OCI-M1 (cell line): ENCODE measurements at places on chromosomes 12 and 14.

GRCh38 chr14:104939666-104940410, 15.2 kb downstream of the PLD4 start:
- DNase-seq, result no peak

DNA sequence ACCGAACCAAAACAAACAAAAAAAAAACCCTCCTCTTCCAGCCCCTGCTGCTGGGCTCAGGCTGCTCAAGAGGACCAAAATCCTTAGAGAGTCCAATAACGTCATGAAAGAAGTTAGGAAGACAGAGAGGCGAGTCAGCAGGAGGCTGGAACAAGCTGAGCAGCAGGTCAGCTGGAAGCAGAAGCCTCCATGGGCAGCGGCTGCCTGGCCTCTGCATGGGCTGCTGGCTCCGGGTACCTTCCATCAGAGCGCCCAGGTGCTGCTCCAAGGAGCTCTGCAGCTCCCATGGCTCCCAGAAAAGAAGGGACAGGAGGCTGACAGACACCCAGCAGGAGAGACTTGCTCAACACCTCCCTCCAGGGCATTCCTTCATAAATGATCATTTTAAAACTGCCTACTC, 3.2 kb upstream of the KRT2 start:
- DNase-seq, result no peak

DNA sequence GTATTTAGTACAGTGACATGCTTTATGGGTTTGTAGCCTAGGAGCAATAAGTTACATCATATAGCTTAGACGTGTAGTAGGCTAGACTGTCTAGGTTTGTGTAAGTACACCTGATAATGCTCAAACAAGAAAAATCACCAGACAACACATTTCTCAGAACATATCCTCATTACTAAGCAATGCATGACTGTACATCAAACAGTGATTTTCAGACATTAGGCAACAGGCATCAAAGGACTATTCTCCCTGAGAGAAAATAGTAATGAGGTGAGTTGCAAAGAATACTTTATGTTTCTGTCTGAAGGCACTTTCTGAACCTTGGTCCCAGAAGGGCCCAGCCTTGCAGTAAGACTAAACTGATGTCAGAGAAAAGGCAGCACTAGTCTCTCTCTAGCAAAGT, 48.4 kb upstream of the SYT10 start:
- no peak for DNase-seq

DNA sequence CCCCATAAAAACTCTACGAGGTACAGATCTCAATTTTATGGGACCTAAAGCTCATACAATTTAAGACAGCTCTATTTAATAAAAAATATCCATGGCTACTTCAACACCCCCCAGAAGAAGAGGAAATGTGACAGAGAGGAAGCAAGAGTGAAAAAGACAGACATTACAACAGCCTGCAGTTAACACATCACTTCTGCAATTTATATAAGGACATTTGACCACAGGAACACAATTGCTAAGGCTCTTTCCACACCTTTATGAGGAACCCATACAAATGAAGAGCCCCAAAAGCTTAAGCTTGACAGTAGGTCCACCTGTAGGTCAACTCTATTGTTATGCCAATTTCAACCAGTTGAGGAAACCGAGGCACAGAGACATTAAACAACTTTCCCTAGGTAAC, 5.6 kb downstream of the OR10P1 start:
- peak; percentile 17 for DNase-seq

- peak; percentile 21 for DNase-seq
These were observed 166.0 kb downstream of the SLC38A4 start for GRCh38 chr12:46659824-46660223.

- DNase-seq, result no peak
These were observed 196.1 kb downstream of the TBX5 start for GRCh38 chr12:114209861-114210260.

GRCh38 chr14:64225151-64225757, 68.9 kb downstream of the ESR2 start:
- no peak for DNase-seq

DNA sequence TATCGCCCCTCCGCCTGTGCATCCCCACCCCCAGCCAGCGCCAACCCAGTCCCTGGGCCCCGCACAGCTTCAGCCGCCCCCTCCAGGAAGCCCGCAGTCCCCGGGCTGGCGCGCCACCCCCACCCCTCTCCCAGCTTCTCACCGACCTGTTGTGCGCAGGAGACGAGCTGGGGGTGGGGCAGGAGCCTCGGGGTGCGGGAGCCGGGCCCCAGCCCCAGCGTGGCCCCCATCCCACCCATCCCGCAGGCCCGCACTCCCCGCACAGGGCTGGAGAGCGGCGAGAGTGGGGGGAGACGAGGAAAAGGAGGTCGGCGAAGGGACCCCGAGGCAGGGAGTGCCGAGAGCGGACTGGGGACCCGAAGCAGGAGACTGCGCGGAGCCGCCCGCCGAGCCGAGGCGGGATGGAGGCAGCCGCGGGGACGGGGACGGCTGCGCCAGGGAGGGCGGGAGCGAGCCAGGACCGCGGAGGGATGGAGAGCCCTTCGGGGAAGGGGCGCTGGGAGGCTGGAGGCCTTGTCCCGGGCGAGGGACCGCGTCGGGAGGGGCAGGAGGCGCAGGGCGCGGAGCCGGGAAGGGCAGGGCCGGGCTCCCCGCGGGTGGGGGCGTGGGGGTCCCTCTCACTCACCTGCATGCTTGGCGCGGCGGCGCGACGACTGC, 498 bp downstream of the PIANP start:
- no peak for DNase-seq

- no peak for DNase-seq
These were observed 17.3 kb downstream of the HIP1R start for GRCh38 chr12:122852336-122853275.

- no peak for DNase-seq
These were observed 149.2 kb downstream of the PHLDA1 start for GRCh38 chr12:75882421-75882820.

GRCh38 chr12:44852483-44852882, 23.6 kb downstream of the NELL2 start:
- no peak for DNase-seq

DNA sequence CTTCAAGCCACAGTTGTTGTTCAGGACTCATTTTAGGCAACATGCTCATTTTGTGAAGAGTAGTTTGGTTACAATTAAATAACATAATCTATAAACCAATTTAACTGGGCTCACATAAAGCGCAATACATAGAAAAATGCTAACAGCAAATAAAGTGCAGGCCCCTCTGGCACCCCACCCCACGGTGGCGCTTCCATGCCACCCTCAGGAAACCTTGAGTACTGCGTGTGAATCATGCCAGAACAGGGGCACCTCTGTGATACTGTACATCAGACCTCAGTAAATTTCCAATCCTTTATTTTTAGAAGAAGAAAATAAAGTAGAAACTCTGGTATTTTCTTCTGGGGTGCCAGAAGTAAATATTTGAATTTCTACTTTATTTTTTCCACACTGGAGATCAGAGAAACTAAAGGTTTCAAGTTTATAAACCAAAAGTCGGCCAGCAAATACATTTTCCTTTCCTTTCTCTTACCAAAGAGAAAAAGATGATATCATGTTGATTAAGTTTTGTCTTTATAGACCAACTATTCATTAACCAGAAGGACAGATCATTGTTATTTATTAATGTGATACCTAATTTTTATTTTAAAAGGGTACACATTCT, 316.8 kb downstream of the PAWR start:
- peak; percentile 67 for DNase-seq

DNA sequence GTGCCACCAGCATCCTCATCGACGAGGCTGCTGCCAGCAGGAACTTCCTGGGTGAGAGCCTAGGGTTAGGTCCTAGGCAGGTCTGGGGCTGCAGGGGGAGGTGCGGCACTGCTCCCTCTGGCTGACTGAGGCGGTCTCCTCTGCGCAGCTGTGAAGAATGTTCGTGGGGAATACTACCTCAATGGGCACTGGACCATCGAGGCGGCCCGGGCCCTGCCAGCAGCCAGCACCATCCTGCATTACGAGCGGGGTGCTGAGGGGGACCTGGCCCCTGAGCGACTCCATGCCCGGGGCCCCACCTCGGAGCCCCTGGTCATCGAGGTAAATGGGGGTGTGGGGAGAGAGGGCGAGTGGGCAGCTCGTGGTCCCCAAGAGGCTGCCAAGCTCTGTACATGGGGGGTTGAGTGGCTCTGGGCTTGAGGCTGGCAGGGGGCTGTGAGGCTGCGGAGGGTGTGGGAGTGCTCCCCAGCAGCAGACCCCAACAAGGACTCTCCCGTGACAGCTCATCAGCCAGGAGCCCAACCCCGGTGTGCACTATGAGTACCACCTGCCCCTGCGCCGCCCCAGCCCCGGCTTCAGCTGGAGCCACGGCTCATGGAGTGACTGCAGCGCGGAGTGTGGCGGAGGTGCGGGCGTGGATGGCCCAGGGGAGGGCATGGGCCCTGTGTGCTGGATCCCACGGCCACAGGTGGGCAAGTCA, 14.4 kb downstream of the PAPLN start:
- no peak for DNase-seq

DNA sequence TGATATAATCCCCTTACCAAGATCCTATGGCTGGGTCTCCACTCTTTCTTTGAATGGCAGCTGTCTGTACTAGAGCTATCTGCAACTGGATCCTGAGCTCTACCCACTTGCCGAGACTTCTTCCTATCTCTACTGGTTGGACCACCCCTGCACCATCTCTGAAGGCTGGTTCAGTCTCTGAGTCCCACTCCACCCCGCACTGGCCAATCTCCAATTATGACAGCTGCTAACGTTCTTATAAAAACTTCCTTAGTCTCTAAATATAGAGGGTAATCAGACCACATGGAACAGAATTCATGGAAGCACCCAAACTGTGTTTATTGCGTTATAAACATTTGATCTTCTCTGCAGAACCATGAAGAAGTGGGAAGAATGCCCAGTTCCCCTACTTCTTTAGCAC, 186.6 kb upstream of the EEA1 start:
- no peak for DNase-seq

- no peak for DNase-seq
These were observed 618 bp upstream of the PGAM5 start for GRCh38 chr12:132710043-132710404.

GRCh38 chr12:112916270-112916669, 9.5 kb downstream of the OAS1 start:
- DNase-seq, result no peak

GRCh38 chr12:95557625-95558024, 6.3 kb upstream of the USP44 start:
- no peak for DNase-seq

GRCh38 chr12:28222081-28222700, 31.9 kb downstream of the CCDC91 start:
- peak; percentile 44 for DNase-seq

DNA sequence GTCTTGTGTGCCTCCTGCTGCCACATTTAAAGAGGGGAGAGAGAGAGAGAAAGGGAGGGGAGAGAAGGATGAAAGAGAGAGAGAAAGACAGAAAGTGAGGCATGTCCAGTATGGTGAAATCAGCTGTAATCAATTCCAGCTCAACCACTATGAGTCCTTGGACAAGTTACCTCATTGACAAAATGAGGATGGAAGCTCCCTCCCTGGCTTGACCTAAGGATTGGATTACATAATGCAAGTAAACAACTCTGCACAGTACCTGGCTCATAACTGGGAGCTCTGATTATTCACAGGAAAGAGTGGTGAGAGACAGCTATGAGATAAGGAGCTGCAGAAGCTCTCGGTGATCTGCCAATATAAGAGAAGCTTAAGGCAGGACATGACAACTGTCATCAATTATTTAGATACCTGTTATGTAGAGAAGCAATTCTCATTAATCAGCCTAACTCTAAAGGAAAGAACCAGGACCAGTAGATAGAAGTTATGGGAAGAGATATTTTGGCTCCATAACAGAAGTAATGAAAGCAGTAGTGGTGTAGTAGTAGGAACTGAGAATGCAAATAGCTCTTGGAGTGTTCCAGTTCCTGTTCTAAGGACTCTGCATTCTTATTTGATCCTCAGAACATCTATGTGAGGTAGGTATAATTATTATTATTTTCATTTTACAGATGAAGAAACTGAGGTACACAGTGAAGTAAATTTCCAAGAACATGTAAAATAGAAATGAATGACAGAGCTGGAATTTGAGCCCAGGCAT, 791.6 kb downstream of the DIO2 start:
- DNase-seq, result no peak

DNA sequence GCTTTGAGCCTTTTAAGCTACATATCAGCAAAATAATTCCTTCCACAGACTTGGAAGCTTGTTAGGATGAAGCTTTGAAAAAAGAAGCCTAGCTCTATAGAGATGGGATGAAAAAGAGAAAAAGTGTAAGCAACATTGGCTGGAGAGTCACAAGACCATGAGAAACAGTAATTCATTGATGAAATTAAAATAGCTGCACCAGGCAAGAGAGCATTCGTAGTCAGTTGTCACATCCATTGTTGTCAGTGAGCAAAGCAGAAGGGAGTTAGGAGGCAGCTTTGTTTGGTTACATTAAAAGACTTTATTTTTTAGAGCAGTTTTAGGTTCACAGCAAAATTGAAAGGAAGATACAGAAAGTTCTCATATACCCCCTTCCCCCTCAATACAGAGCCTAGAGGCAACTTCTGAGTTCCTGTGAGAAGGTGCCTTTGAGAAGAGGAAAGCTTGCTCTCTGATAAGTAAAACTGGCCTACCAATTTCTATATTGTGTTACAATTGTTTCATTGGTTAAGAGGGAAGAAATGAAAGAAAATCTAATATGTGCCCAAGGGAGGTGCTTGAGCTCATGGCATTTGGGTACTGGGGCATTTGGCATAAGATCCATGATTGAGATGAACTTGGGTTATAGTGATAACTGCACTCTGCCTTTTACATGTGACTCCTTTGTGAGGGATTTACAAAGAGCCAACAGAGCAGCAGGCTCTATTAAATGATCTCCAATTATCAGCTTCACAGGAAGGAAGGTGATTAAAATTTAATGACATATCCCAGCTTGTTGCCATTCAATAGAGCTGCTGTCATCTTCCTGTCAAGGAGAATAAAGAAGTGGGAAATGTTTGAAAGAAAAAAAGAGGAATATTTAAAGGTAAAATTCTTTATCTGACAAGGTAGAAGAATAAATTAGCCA, 361.3 kb upstream of the TMTC1 start:
- DNase-seq, result no peak

DNA sequence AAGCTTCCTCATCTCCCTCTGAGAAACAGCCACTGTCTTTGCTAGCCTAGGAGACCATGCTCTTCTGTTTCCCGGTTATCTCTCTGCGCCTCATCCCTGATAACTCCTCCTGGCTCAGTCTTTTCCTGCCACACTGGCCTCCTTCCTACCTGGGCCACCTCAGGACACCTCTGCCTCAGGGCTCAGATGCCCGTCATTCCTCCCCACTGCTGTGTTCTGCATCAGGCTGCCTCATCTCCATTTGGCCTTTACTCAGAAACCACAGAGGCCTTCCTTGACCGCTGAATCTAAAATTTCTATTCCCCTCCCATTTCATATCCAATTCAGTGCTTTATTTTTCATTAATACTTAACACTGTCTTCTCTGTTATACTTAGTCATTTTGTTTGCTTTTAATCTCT, 311.0 kb upstream of the RGS6 start:
- no peak for DNase-seq

- DNase-seq, result no peak
These were observed 76.9 kb downstream of the VWF start for GRCh38 chr12:6047249-6048237.

DNA sequence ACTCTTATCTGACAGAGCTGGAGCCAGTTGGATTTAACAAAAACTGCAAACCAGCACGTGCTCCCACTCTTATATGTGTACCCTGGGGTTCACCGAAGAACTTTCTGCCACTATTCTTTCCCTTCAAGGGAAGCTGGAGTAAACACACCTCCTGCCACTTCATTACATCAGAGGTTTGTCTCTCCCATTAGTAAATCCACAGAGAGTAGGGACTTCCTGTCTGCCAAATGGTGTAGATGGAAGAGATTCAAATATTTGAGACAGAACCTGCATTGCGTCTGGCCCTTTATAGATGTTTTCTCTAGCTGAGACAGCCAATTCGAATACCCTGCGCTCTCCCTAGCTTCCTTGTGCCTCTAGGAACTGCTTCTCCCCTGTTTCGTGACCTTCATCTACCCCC, 29.1 kb upstream of the AEBP2 start:
- DNase-seq, result no peak
